ENCODE measurements at places on chromosomes 1 and 21.

DNA sequence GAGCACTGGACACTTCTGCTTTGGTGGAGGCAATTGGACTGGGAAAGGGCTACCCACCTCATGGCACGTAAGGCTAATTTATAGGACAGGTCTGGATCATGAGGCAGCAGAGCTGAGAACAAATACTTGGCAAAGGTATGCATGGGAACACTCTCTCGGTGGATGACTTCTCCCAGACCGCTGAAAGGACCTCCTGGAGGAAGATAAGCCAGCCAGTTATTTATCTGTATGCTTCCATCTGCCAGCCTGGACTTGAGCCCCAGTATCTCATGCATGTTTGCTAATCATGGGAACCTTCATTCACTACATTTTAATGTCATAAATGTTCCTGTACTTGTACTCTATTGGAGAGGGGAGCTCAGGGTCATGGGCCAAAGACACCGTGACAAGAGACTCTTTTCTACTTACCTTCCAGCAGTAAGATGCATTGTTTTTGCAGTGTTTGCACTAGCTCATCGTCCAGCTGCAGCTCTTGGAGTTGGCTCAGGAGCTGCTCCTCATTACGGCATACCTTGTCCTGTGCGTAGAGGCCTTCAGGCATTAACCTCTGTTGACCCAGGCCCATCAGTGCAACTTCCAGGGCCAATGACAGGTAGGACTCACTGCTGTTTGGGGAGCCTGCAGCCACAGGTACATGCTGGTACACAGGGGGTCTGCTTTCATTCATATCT, 23.7 kb downstream of the UROD start:
- DNase-seq = no peak

- no peak for DNase-seq
These were observed 108.2 kb downstream of the TIAM1 start for GRCh38 chr21:31235671-31236450.

DNA sequence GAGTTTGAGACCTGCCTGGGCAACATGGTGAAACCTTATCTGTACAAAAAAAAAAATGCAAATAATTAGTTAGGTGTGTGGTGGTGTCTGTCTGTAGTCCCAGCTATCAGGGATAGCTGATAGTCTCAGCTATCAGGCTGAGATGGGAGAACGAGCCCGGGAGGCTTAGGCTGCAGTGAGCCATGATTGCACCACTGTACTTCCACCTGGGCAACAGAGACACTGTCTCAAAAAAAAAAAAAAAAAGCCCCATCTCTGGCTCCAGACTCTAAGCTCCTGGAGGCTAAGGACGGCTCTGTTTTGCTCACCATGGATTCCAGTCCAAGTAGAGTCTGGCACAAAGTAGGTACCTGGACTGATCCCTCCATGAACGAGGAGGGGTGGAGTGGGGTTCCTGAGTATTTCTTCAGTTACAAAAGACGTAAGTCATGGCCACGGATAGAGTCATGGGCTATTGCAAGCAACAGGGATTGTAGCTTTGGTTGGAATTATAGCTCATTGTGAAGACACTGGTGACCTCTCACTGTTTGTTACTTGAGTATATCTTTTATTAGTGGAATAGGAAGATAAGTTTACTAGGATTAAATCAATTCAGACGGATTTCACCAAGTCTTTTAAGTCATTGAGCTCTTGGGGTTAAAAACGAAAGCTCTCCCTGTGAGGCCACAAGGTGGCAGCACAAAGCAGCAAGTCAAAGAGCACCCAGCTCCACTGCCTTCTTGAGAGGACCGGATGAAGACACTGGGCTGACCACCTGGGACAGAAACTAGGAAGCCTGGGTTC, 35.6 kb upstream of the TMEM61 start:
- peak; percentile 78 for DNase-seq

GRCh38 chr1:26555550-26555981, 26.0 kb downstream of the RPS6KA1 start:
- DNase-seq = no peak
